ENCODE measurements at places on chromosomes 4 and X.

GRCh38 chr4:85024671-85025070 lies 58.2 kb upstream of the WDFY3 start:
- no peak for DNase-seq

- DNase-seq = no peak
Observed at GRCh38 chr4:123168812-123169211, 227.8 kb upstream of the SPRY1 start.

GRCh38 chrX:31266203-31267076 lies 194.6 kb upstream of the FTHL17 start:
- DNase-seq = peak; percentile 10

- peak; percentile 9 for DNase-seq
Observed at GRCh38 chr4:56863441-56864139, 42.1 kb upstream of the SPINK2 start.

GRCh38 chrX:23938690-23939089 lies 30.9 kb downstream of the CXorf58 start:
- no peak for DNase-seq

DNA sequence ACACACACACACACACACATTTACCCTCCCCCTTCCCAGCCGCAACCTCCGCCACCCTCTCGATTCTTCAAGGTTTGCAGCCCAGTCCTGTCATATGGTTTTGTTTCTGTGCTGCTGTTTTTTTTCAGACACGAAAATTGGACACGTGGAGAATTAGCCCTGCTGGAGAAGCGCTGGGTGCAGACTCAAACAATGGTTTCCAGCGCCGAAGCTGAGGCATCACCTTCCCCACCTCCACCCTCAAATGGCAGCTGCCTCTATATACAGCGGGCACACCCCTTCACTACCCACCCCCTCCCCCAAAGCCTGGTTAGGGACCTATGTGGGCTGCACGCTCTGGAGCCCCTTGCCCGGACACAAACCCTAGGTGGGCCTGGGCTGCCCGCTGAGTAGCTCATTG lies 87.9 kb downstream of the BCOR start:
- DNase-seq = no peak

DNA sequence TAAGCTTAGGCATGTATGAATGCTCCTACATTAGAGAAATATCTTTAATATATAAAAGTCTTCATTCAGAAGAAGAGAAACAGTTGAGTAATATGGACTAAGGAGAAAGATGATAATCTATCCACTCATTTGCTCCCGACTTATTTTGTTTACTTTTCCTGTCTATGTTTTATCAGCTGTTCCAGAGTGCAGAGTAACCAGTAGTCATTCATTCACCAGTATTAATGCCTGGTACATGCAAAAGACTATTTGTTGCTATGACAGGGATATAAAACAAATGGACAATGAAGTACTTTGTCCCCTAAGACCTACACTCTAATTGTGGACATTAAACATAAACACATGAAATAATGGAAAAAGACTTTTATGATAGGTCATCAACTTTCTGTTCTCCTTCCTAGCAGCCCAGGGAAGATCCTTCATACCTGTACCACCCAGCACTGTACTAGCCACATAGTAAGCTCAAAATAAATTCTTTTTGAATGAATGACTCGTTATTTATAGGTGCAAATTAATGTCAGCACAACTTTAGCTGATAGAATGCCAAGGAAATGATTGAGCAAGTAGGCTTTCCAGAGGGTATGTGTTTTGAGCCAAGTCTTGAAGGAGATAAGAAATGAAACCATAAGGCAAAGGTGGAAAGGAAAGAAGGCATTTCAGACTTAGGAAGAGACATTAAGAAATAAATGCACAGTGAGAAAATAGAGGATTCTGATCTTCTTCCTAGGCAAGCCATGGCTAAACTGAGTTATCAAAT lies 45.0 kb upstream of the IL13RA1 start:
- DNase-seq = no peak

DNA sequence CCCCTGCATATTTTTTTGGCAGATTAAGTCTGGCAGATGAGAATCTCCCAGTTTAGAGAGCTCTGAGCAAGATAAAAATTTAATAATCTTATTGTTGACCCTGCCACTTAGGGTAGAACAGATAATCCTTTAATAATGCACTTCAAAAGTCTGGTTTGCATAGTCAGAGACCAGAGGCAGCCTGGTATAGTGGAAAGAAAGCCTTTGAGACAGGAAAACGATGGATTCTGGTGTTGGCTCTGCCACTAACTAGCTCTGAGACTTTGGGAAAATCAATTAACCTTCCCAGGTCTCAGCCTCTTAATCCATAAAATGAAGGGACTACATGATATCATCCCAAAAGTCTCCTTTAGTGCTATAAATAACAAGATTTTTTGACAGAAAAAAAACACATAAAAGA lies 824.5 kb downstream of the STIM2 start:
- DNase-seq = no peak

GRCh38 chr4:33149658-33150524 lies 2429.7 kb downstream of the PCDH7 start:
- no peak for DNase-seq

DNA sequence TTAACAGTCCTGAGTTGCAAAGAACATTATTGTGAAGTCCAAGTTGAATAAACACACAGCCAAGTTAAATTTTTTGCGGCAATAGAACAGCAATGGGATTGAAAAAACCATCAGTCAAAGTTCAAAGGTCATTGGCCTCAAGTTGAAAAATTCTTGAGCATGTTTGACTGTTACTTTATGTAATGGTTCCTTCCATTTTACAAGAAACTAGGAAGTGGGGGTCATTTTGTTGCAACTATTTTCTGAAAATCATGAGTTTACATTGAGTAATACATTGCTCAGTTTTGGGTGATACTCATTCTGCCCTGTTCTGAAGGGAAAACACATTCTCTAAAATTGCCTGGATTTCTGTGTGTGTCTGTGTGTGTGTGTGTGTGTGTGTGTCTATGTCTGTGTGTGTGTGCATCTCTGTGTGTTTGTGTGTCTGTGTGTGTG lies 5.2 kb upstream of the IRF2 start:
- no peak for DNase-seq

DNA sequence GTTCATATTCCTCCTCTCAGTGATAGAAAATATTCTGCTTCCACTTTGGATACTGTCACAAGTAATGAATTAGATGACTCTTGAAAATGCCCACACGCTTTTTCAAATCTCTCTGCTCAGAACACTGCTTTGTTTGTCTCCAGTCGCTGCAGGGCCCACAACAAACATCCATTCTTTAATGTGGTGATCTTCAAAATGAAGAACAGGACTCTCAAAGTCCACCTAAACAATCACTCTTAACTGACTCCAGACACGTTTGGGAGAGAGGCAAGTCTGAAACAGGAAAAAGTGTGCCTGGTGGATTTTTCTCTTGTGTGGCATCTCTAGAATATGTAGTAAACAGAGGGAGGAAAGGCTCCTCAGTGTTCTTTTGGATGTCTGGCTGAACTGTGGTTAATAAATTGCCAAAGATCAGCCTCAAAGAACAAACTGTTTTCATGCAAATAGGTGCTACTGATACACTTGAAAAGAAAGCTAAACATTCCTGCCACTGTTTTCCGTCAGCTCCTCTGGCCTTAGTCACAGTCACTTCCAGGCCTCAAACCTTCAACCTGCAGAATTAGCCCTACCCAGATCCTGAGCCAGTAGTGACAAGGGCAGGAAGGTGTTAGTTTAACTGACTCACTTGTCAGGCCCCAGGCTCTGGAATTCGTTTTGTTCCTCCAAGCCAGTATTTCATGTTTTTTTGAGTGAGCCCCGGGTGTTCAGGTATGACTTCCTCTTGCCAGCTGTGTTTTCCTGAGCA lies 259.6 kb upstream of the GPC4 start:
- no peak for DNase-seq

DNA sequence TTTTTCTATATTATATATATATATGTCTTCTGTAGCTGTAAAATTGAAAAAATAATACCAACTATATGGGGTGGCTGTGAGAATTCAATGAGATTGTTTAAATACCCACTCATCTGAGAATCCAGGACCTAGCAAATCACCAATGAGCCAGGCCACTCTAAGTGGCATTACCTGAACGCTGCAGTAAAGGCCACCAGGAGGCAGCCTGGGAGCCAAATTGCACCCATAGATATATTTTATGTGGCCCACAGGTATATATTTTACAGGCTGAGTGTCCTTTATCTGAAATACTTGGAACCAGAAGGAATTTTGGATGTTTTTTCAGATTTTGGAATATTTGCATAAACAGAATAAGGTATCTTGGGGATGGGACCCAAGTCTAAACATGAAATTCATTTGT lies 58.2 kb upstream of the C4orf50 start:
- peak; percentile 13 for DNase-seq

- DNase-seq = no peak
Observed at GRCh38 chr4:149512501-149512900, 303.1 kb downstream of the IQCM start.

DNA sequence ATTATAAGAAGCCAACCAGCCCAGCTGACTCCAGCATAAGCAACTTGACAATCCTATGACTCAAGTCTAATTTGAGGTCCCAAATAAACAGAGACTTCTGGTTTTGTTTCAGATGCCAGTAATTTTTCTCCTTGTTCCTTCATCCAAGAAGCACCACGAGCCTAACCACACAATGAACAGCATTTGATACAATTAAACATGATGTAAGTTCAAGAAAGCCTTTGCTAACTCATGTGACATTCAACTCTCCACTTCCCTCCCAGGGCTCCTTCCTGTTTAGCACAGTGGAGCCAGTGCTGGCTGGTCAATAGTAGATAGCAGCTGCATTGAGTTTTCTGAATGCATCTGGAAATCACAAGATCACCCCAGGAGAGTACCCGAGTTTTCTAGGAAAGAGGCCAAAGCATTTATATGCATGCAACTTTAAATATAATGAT lies 206.3 kb downstream of the ARHGAP24 start:
- DNase-seq = no peak

GRCh38 chr4:62159876-62160275 lies 959.8 kb downstream of the ADGRL3 start:
- no peak for DNase-seq

GRCh38 chr4:39456946-39457763 lies 1.6 kb downstream of the RPL9 start:
- no peak for DNase-seq

- no peak for DNase-seq
Observed at GRCh38 chr4:153713866-153714646, 30.0 kb downstream of the TLR2 start.

DNA sequence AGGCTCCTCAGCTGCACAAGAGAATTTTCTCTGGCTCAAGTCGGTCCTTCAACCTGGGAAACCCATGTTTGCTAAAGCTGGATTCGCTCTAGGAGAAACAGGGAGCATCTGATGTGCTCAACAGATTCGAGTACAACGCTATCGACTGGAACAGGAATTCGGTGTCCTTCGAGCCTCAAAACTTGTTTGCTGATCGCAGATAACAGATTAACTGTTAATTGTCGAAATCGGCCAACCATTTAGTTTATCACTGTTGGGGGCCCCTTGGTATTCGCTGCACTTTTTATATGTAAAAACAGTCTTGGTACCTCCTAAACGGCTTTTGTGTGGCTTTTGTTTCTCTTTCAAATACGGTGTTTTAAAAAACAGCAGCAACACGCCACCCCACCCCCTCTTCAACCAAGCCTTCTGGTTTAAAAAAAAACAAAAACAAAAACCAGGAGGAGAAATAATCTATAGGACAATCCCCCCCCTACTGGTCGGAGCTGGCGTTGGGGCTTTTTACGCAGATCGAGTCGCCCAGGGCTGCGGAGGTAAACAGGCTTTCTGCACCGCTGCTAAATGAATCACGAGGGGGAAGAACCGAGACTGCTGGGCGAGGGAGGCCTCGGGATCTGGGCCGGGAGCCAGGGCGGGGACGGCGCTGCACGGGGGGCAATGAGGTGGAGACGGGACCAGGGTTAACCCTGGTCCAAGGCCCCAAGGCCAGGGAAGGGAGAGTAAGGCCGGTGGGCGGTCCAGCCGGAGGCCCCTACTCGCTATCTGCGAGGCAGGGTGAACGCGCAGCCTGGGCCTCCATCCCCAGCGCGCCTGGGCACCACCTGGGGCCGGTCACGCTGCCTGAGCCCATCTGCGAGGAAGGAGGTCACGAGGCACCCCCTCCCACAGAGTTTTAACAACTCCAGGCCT lies 71.7 kb upstream of the BCOR start:
- DNase-seq = peak; percentile 85

- no peak for DNase-seq
Observed at GRCh38 chrX:22634083-22634482, 361.4 kb downstream of the CBLL2 start.

DNA sequence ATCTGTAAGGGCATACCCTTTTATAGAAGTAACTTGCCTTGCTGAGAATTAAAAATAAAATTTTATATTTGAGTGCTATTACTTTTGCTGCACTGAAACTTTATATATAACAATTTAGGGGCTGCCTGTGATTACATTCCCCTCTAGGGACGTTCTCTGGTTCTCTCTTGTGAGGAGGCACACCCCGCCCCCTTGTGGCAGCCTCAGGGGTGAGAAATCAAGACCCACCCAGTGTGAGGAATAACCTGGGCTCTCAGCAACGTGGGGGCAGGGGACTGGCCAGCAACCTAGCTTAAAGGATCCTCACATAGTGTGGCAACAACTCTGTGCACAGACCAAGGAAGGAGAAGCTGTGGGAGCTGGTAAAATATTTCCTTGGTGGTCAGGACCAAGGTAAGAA lies 43.7 kb downstream of the MAGEA9 start:
- DNase-seq = peak; percentile 58

DNA sequence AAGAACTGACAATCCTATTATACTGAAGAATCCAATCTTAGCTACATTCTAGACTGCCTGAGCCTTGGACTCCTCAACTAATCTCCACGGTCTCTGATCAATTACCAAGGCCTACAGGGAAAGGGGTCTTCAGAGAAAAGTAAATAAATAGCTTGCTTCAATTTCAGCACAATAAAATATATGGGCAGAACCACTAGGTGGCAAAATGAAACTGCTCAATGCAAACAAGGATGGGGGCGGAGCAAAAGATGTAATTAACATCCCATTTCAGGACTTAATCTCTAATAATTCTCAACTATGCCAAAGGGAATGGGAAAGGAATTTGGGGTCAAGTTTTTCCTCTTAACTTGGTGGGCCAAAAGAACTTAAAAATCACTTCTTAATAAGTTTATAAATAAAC lies 78.4 kb upstream of the MAP3K15 start:
- DNase-seq = peak; percentile 13

DNA sequence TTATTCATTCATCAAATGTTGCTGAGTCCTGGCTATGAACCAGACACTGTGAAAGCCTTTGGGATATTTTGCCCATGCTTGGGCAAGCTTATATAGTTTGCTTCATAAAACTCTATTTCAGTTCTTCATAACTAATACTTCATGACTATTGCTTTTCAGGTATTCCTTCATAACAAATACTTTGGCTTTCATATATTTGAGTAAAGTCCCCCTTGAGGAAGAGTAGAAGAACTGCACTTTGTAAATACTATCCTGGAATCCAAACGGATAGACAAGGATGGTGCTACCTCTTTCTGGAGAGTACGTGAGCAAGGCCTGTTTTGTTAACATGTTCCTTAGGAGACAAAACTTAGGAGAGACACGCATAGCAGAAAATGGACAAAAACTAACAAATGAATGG lies 1.7 kb upstream of the AFP start:
- DNase-seq = no peak

Measured in activated CD4-positive, alpha-beta T cell treated with anti-CD3 and anti-CD28 coated beads for 48 hours (primary cell).